Left renal cortex interstitium (tissue), 4 donors: ENCODE measurements at places on chromosomes 5 and 9. TPM values are rescaled to one million over a fixed set of nuclear protein-coding genes. Genes with fewer than 3 reads are reported as not detected.

GRCh38 chr5:39774605-39775004 lies 349.8 kb upstream of the DAB2 start:
- DNase-seq: no peak

DNA sequence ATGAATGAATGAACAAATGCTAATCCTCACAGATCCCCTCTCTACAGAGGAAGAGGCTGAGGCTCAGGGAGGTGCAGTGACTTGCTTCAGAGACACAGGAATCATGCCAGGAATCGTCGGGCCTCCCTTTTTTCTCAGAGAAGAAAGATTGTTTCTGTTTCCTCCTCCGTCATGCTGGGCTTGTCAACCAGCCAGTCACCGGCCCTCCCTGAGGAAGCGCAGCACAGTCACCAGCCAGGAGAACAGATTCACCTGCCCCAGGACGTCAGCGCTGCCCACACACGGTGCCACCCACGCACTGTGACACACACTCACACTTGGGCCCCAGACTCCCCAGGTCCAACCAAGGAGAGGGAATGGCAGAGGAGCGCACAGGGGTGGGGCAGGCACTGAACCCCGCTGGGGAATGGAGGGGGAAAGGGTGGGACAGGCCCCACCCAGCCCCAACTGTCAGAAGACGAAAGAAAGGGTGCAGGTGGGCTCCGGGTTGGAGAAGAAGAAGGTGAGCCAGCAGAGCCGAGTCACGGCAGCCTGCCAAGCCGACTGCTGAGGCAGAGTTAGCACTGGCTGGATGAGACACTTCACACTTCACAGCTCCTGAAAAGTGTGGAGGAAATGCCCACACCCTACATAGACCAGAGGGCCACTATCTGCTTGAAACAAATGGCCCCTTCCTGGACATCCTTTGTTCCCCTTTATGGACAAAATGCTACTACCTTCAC lies 13.8 kb upstream of the ERGIC1 start:
- no peak for DNase-seq

DNA sequence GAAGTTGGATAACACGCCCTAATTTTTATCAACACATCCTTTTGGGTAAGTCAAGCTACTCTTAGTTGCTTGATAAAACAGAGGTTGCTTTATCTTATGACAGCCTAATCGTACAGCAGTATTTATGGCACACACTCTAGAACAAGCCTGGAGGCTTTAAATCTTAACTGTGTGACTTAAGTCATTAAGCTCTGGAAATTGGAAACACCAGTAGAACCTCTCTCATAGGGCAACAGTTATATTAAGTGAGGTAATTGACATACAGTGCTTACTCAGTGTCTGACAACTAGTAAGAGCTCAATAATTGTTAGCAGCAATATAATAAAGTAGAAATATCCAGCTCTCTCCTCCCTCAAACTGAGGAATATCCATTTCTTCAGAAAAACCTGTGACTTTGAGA lies 808.9 kb upstream of the WWC1 start:
- no peak for DNase-seq

- DNase-seq: no peak
Observed at GRCh38 chr5:16453609-16454008, 12.0 kb downstream of the ZNF622 start.

DNA sequence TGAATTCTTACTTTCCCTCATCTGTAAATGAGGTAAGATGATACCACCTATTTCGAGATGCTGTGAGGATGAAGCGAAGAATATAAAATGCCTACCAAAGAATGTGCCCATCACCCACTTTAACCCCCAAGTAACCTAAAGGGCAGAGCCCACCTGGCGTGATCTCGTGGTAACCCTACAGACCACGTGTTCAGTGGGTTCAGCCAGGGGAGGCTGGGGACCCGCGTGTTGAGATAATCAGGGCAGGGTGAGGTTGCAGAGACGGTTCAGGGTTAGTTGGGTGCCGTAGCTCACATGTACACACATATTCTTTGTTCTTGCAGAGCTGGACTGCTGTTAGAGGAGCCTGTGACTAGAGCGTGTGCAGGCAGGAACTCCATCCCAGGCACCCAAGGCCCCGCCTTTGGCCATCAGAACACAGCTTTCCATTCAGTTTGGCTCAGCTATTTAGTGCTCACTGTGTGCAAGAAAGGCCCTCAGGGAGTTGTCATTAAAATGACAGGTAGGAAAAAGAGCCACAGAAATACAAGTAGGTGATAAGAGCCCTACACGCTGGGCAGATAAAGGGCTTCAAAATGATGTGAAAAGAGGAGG lies 56.5 kb upstream of the HAND1 start:
- DNase-seq: no peak

- DNase-seq: no peak
Observed at GRCh38 chr5:160327818-160328217, 15.5 kb upstream of the CCNJL start.

DNA sequence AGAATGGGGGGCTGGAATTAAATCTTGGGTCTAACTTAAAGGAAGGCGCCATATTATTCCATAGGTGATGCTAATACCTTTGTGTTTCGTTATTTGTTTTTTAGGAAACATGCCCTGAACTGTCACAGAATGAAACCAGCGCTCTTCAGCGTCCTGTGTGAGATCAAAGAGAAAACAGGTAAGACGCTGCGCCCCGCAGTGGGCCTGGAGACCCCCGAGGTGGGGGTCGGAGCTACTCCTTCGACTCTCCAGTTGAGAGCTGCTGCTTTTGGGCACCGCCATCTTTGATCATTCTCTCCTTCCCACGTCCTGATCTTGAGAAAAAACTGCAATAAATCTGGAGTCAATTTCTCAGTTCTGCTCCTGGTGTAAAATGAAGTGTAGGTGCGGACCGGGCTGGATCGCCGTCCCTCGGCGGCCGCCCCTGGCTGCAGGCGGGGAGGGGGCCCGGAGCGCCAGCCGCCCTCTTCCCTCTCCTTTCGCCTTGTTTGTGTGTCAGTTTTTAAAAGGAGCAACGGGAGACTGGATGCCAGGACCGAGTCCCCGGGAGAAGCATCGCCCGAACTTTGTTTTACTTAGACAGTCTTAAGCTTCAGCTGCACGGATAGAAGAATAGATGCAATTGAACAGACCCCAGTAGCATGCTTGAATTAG lies 1.4 kb downstream of the PBX3 start:
- DNase-seq: no peak

DNA sequence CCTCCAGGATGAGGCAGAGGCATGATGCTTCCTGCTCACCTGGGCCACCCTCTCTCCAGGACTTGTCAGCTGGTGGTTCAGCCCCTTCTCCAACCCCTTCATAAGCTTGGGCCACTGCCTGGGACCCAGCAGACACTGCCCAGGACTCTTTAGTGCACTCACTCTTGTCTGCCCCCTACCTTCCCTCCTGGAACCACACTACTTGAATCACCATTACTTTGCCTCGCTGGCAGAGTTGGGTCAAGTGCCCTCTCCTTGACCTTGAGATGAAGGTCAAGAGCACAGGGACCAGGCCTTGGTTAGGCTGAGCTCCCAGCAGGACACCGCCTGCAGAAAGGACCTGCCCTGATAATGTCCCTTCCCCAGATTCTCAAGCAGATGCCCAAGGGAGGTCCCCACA lies 8.5 kb upstream of the ENDOG start:
- DNase-seq: no peak

DNA sequence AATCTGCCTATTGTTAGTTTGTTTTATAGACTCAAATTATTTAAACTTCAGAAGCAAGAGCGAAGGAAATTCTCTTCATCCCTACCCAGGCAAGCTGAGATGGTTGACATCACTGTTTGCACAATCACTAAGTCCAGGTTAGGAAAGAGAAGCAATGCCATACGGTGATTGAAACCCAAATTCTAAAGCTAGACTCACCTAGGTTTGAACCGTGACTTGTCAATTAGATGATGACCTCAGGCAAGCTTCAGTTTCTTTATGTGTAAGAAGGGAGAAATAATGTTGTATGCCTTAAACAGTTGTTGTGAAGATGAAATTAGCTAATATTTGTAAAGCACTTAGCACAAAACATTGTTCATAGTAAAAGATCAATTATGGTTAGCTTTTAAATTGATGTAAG lies 96.5 kb upstream of the ANKRD55 start:
- DNase-seq: no peak

GRCh38 chr9:32955655-32956478 lies 45.6 kb downstream of the APTX start:
- no peak for DNase-seq

DNA sequence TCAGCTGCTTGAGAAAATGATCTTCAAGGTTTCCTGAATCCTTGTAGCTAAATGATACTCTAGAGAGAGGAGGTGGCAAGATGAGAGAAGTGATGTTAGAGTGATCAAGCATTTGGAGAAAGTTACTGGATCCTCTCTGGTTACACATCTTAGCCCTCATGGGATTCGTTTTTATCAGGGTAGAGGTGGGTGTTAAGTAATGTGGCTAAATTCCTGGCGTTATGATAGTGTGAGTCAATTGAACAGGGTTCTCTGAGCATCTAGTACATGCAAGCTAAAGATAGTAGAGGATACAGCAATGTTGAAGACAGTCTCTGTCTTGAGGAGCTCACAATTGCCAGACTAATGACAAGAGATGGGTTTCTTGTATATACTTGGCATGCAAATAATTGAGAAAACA lies 123.7 kb downstream of the PSD2 start:
- DNase-seq: no peak

GRCh38 chr5:38686658-38687057 lies 130.2 kb upstream of the LIFR start:
- DNase-seq: no peak

DNA sequence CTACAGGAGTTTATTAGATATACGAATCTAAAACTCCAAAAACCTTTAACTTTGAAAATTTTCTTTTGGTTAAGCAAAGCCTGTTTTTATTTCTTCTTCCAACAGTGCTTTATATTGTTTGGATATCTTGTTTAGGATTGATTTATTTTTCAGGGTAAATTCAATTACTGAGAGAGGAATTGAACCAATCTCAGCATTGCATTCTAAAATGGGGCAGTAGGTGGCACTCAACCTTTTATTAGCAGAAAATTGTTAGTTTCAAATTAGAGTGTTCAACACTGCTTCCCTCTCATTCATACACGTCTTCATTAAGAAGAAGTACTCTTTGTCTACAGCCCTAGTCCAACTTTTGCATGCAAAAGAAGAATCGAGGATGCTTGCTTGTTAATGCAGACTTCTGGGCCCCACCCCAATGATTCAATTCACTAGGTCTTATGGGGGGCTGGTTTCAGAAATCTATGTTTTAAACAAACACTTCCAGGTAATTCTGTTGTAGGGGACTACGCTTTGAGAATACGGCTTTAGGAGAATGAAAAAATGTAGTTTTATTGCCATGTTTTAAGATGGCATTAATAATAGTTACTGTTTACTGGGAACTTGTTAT lies 26.6 kb downstream of the MRPL22 start:
- no peak for DNase-seq

DNA sequence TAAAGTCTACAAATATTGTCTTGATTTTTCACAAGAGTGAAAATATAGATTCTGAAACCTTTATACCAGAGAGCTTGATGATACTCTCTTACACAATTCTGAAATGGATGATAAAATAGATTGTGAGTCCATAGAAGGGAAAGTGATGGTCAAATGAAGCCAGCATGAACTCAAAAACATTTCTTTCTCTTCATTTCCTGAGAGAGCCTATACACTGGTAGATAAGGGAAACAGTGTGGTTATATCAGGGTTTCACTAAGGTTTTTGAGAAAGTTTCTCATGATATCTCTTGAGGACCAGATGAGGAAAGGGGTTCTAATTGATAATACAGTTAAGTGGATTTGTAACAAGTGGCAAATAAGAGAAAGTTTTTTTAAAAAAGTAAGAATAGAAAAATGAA lies 254.1 kb downstream of the PJA2 start:
- no peak for DNase-seq

DNA sequence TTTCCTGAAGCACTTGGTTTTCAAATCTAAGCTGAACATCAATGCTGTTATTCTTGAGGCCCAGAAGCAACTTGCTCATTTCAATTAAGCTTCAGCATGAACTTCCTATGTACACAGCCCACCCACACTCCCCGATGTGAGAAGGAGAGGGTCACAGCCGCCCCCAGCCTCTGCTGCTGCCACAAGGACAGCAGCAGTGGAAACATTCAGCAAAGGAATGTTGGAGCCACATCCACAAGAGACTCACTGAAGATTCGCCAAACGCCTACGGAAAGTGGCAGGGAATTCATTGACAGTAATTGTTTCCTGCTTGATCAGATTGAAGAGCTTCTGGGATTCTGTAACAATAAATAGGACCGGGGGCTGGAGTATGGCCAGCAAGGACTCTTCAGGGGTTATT lies 2.9 kb downstream of the TGFBI start:
- DNase-seq: no peak

DNA sequence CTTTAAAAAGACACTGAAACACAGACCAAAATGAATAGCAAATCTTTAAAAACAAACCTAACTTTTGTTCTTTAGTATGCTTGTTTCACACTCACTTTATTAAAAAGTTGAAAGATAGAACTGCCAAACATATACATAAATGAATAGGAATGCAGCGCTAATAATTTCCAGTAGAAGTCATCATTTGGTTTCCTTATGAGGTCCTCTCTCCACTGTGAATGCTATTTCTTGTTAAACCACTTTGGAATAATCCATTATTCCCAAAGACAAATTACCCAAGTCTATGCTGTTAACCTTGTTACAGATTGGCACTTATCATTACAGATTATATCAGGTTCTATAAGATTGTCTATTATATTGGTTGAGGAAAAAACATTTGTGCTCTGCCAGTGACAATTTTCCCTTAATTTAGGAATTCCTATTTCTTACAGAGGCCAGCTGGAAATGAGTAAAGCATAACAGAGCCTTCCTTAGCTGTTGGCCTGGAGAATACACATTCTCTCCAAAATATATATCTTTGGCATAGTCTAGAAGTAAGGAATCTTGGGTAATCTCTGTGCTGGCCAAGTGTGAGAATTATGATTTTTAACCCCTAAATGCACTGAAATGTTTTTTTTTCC lies 29.3 kb upstream of the MINAR2 start:
- DNase-seq: no peak

GRCh38 chr5:180097163-180097894 lies 25.8 kb upstream of the RNF130 start:
- no peak for DNase-seq

GRCh38 chr5:137240285-137240684 lies 258.8 kb downstream of the SPOCK1 start:
- DNase-seq: no peak

- DNase-seq: no peak
Observed at GRCh38 chr5:204966-205670, 12.8 kb downstream of the CCDC127 start.

DNA sequence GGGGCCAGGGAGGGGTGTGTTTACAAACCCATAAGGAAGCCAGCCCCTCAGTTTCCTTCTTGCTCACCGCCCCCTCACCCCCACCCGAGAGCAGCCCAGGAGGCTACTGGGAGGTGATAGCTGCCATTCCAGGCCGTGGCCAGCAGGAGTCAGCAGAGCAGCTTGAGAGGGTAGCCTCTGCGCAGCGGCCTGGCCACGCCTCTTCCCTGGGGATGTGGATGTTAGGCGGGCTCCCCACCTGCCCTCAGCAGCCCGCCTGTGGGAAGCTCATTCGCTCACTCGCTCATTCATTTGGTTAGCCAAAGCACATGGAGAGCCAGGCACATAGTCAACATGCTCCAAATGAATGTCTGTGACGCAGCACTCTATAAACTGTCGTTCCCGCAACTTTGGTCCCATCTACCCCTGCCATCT lies 6.1 kb upstream of the DPM2 start:
- no peak for DNase-seq

GRCh38 chr5:14386884-14387624 lies 194.5 kb upstream of the OTULINL start:
- DNase-seq: no peak

The ADRB2 gene
- polyA plus RNA-seq: 0.09 TPM

The GPSM1 gene
- polyA plus RNA-seq: 22.7 TPM

The SPOUT1 gene
- polyA plus RNA-seq: 31.8 TPM

The HCN1 gene
- polyA plus RNA-seq: 0.02 TPM

The UBTD2 gene
- 62.2 TPM for polyA plus RNA-seq

The BAAT gene
- polyA plus RNA-seq: 0.05 TPM

The TAL2 gene
- 2.2 TPM for polyA plus RNA-seq

The SPATA31D4 gene
- polyA plus RNA-seq: not detected

The PCDHGB3 gene
- polyA plus RNA-seq: 1.9 TPM
